ENCODE measurements at places on chromosomes 12 and 14.

- no peak for DNase-seq
Observed at GRCh38 chr14:94819531-94819930, 49.6 kb upstream of the GSC start.

DNA sequence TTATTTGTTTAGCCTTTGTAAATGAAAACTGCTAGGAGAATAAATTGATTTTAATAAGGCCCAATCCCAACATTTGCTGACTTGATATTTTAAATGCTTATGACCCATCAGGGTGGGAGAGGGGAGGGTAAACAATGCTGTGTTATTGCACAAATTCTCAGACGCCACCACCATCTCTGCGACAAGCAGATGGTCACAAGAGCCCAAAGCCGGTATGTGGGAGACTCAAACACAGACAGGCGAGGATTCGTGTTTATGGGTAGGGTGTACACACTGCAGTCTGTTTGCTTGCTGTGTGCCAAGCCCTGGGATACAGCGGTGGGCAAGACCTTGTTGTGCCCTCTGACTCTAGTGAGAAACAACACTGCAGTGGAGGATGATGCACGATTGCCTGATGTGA lies 39.2 kb upstream of the PWP1 start:
- DNase-seq, result no peak

- DNase-seq, result peak; percentile 17
Observed at GRCh38 chr14:86038387-86039042, 508.6 kb downstream of the FLRT2 start.

DNA sequence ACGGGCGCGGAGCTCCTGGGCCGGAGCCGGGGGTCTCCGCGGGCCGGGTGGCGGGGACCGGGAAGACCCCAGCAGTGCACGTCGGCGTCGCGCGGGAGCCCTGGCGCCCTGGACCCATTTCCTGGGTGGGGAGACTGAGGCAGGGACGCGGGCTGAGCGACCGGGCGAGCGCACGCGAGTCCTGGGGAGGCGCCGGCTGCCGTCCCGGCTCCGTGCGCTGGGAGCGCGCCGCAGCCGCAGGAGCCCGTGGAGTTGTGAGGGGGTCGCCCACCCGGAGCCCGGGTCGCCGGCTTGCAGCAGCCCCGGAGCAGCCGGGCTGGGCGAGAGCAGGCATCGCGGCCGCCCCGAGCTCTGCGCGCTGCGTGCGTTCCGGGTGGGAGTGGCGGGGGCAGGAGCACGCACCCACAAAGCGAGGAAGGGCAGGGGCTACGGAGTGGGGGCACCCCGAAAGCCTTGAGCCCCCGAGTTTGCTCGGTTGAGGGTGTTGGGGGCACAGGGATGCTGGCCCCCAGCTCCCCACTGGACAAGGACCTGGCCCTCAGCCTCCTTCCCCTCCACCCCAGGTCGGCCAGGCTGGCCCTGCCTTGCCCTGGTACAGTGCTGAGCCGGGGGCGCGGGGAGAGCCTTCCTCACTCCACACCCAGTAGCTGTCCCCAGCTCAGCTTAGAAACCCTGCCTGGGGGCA lies 620 bp downstream of the MMP17 start:
- DNase-seq, result no peak

- no peak for DNase-seq
Observed at GRCh38 chr12:24083838-24084237, 134.4 kb upstream of the SOX5 start.

GRCh38 chr12:40560848-40561247 lies 131.4 kb upstream of the CNTN1 start:
- no peak for DNase-seq

GRCh38 chr12:131724534-131724933 lies 13.6 kb downstream of the SFSWAP start:
- no peak for DNase-seq

GRCh38 chr12:10610188-10610587 lies 3.2 kb downstream of the MAGOHB start:
- no peak for DNase-seq

- peak; percentile 71 for DNase-seq
Observed at GRCh38 chr14:77094672-77095284, 3.3 kb upstream of the CIPC start.

- DNase-seq, result no peak
Observed at GRCh38 chr12:3437986-3438385, 53.0 kb upstream of the PRMT8 start.

DNA sequence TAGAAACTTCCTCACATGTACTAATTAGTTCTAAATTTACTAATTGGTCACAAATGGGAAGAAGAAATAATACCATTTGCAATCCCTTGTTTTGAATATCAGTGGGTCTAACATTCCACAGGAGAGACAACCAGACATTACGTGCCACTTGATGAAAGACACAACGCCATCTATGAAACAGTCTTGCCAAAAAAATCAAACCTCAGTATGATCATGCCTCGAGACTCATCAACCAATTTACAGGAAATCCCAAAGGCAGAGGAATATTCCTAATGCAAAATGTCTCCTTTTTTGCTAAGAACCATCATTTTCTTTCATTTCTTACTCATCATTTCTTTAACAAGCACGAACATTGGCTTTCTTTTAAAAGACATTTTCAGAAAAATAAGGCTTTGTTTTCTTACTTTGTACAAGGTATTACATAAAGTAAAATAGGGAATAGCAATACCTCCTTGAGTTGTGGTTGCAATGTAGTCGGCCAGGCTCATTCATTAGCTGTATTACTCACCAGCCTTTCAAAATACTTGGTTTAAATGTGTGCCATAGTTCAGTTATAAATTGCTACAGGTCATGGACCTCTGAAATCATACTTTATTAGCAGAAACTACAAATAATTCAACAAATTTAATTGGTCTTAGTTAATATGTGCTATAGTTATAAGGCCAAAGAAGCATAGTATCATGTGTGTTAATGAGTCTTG lies 436.2 kb upstream of the FLRT2 start:
- no peak for DNase-seq

DNA sequence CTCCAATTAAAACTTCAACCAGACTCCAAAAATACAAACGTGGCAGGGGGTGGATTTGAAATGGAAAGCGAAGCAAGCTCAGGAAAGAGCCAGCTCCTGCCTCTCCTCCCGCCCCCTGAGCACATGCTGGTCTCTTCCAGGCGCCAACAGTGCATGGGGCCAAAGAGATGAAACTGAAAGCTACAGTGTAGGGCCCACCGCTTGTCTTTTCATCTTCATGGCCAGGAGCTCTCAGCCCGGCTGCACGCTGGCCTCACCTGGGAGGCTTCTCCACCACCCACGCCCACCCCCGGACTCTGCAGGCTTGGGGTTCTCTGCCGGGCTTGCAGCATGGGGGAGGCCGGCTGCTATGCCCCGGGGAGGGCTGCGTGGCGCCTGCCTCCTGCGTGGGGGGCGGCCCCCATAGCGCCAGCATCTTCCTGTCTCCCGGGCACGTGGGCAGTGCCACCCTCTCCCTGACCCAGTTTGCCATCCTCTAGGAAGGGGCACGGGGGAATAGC lies 2.0 kb downstream of the RIMBP2 start:
- no peak for DNase-seq

DNA sequence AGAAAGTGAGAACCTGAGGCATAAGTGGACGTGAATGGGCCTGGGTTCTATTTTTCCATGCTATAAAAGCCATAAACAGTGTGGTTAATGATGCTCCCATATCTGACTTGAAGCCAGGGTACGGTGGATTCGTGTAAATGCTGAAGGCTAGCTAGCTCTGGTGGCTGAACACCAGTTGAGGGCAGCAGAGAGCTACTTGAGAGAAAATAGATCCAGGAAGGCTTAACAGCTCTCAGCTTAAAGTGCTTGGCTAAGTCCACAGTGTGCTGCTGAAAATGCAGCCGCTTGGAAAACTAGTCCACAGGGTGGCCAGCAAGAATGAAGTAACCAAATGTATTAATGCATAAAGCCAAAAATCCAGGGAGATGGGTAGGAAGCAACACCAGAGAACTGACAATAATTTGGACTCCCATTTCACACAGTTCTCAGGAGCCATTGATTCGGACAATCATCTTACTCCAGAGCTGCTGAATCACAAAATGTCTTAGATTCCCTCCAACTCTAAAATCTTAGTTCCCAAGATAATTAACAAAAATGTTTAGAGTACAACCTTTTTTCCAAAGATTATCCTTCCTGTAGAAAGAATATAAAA lies 15.0 kb upstream of the FOXG1 start:
- no peak for DNase-seq

- no peak for DNase-seq
Observed at GRCh38 chr14:84482256-84483071, 1047.5 kb upstream of the FLRT2 start.

DNA sequence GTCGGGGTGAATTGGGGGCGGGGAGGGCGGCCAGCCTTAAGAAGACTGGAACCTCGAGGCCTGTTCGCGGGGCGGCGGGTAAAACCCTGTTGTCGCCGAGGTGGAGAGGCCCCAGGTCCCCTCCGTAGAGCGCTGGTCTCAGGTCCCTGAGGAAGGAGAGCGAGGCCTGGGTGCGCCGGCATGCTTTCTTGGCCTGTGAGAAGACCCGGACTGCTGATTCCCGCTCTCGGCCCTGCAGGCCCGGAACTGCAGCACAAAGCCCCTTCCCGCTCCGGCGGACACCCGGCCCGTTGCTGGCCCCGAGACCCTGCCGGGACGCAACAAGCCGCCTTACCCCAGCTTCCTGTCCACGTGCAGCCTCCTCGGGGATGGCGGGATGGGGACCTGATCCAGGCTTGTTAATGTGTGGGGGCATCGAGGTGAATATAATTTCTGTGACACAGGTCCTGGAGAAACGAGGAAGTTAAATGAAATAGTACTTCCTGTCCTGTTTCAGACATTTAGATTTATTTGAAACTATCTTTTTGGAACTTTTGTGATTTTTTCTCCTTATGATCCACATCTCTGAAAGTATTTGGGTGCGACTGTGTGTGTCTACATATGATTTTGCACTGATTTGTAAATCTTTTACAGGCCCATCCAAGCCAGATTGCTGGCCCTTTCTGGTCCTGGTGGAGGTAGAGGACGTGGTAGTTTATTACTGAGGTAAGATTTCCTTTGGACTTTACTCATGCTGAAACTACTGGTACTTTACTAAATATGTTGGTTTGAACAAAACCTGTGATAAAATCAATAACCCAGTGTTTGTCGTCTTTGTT lies 600 bp downstream of the PNN start:
- DNase-seq, result peak; percentile 46

DNA sequence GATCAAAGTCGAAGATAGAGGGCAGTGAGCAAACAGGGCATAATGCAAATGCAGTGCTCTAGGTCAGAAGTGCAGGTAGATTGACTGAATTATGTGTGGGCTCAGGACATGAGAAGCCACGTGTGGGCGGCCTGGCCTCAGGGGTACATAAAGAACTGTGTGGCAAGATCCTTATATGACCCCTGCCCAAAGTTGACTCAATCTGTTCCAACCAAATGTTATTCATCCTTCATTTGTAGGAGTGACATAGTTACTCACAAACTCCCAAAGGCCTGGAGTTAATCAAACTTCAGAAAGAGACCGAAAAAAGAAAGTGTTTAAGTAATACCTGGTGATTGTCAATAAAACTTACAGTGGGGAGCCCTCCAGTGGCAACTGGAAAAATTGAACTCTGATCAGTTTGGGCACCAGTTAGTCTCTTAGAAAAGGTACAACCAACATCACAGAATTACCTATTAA lies 150.4 kb upstream of the FAR2 start:
- DNase-seq, result no peak

DNA sequence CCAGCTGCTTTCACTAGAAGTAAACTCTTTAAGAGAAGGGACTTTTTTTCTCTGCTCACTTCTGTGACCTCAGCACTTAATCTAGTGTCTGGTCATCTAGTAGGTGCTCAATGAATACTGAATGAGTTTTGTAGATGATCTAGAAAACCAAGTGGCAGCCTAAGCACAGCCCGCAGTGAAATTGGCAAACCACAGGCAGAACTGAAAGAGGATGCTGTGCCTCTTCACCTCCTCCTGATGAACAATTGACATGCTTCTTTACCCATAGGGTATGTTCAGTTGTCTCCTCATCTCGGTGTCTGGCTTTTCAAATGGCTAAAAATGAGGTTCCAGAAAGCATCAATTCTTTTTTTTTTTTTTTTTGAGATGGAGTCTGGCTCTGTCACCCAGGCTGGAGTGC lies 399.5 kb downstream of the RMST start:
- DNase-seq, result no peak

DNA sequence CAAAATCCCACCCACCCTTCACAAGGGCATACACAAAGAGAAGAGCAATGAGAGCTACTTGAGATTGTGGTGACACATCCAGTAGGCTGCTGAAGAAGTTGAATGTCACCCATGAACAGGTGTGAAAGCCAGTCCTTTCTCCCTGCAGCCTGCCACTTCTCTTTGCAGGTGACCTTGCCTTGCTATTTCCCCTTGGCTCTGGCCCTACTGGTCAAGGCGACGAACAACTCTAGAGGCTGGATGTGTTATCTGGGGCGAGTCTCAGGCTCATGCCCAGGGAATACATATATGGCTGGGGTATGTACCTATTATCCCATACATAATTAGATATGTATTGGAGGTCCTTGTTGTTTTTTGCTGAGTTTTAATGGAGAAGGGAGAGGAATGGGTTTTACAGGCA lies 70.2 kb upstream of the EGLN3 start:
- DNase-seq, result no peak

- DNase-seq, result no peak
Observed at GRCh38 chr14:36822685-36823084, 161.0 kb downstream of the PAX9 start.

- no peak for DNase-seq
Observed at GRCh38 chr12:126627596-126627995, 1562.4 kb downstream of the AACS start.

DNA sequence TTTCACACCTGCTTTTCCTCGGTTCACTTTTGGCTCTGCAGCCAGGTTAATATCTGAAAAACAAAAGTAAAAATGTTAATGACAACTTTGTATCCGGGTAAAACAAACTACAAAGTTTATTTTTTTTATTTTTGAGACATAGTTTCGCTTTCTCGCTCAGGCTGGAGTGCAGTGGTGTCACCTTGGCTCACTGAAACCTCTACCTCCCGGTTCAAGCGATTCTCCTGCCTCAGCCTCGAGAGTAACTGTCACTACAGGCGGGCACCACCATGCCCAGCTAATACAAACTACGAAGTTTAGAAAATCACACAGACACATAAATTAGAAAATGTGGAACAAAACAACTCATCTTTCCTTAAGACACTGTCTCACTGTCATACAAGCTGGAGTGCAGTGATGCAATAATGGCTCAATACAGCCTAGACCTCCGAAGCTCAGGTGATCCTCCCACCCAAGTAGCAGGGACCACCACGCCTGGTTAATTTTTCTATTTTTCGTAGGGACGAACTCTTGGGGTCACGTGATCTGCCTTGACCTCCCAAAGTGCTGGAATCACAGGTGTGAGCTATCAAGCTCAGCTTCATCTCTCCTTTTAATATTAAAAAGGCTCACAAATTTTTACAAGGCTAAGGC lies 38.1 kb downstream of the HNRNPC start:
- DNase-seq, result peak; percentile 18

DNA sequence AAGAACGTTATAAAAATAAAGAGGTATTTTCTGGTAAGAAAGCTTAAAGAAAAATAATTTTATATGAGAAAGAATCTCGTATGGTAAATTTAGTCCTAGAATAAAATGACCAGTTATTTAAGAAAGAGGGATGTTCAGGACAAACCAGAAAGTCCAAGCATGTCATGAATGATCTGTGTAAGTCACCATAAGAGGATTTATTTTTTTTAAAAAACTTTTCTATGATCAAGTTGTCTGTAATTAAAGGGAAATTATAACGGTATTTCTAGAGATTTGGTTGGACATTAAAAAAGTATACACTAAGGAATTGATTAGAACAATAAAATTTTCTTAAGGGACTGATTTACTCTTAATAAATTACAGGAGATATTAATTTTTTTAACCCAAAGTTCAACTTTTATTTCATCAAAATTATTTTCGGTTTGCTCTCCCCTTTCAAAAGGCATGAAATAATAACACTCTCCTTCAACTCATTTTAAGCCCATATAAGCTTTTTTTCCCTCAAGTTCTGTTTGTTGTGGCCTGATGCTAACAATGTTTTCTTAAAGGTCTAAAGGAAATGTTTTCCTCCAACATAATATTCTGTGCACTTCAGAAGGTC lies 49.9 kb upstream of the CPSF6 start:
- DNase-seq, result no peak

Measured in stimulated activated naive CD4-positive, alpha-beta T cell treated with Interleukin-2 at 50 U/mL for 16 hours (primary cell).